ENCODE measurements at places on chromosomes 2 and 18.

GRCh38 chr2:46335391-46336282, 38.4 kb downstream of the EPAS1 start:
- no peak for DNase-seq

DNA sequence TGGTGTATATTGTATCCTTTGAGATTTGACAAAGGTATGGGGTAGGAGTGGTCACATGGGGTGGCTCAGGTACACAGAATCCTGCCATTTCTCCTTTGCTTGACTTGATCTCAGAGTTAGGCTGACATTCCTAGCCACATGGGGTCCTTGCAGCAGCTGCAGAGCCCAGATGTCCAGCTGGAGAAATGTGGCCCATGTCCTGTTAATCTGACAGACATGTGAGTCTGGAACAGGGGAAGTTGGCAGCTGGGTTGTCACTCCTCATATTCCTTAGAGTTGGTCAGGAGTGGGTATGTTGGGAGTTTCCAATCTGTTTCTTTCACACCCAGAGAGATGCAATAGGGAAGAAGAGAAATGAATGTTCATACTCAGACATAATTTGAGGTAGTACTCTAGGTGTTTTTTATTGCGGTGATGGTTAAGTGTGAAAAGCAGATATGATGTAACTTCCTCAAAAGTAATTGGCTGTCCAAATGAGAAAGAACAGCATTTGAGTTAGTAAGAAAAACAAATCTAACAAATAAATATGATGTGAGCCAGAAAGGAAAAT, 402.6 kb upstream of the MEIS1 start:
- DNase-seq, result no peak

DNA sequence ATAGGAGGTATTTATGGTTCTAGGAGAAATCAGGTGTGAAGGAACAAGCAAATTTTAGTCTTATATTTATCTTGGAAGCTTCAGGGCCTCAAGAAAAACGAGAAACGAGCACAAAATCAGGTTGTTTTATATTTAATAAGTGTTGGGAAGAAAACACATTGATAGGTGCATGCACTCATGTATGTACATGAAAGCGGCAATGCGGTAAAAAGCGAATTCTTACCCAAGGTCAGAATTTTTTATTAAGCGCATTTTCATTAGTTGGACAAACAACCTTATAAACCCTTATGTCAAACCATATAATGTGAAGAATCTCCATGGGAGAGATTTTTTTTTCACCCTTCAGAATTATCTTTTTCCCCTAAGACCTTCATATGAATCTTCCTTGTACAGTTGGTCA, 25.4 kb downstream of the SLC66A3 start:
- DNase-seq, result no peak

DNA sequence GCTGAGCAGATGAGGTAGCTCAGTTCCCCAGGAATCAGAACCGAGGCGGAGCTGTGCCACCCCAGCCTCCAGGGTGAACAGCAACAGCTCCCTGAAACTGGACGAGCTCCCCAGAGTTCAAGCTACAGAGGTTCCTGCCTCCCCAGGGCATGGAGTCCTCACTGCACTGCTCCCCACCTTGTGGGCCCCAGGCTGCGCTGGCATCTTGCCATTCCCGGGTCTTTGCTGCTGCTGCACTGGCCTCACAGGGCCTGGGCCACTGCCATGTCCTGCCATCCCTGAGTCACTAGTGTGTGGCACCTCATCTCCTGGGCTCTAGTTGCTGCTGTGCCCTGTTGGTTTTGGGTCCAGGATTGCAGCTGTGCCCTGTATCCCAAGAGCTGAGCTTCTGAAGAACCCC, 166.9 kb downstream of the SNTG2 start:
- no peak for DNase-seq

- DNase-seq, result no peak
Observed at GRCh38 chr2:21452678-21453077, 328.9 kb downstream of the TDRD15 start.

GRCh38 chr2:64303250-64303649, 150.7 kb upstream of the LGALSL start:
- DNase-seq, result no peak

- DNase-seq, result no peak
Observed at GRCh38 chr2:57402755-57403154, 643.9 kb upstream of the VRK2 start.

Measured in activated CD8-positive, alpha-beta memory T cell treated with anti-CD3 and anti-CD28 coated beads for 48 hours (primary cell).